ENCODE measurements at places on chromosomes 16 and 17. TPM values are rescaled to one million over a fixed set of nuclear protein-coding genes. Genes with fewer than 3 reads are reported as not detected.

Gene NPW
- total RNA-seq, result 8.4 TPM

Gene TP53TG3D
- not detected for total RNA-seq

Gene HBQ1
- not detected for total RNA-seq

Gene HNF1B
- total RNA-seq, result 1.6 TPM

GRCh38 chr17:43393944-43394482 is 4.8 kb upstream of the ARL4D start:
- peak; percentile 90 for DNase-seq

- DNase-seq, result peak; percentile 75
Measured at GRCh38 chr17:30104575-30105339, 11.9 kb upstream of the NSRP1 start.

DNA sequence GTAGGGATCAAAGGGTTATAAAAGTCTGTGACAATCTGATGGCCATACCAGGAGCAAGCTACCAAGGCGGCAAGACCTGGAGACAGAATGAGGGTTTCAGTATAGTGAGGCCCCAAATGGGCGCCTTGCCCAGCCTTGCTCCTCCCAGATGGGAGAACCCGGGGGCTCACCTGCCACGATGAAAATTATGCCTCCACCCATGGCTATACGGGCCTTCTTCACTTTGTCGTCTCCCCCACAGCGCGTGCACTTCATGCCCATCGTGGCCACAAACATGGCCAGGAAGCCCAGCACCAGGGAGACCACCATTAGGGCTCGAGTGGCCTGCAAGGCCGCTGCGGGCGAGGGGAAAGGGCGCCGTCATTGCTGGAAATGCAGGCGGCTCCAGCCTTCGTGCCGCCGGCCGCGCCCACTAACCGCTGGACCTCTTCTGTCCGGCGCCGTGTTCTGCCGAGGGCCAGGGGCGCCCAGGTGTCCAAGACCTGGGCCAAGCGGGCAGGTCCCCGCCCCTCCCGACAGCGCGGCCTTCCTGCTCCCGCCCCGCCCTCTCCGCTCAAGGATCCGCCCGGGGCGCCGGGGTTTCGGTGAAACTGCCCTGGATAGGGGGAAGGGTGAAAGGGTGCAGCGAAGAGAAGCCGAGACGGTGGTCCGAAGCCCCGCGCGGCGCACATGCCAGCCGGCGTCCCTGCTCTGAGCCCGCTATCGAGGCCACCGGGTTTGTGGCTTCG is 1.5 kb downstream of the CLDN7 start:
- DNase-seq, result peak; percentile 67

DNA sequence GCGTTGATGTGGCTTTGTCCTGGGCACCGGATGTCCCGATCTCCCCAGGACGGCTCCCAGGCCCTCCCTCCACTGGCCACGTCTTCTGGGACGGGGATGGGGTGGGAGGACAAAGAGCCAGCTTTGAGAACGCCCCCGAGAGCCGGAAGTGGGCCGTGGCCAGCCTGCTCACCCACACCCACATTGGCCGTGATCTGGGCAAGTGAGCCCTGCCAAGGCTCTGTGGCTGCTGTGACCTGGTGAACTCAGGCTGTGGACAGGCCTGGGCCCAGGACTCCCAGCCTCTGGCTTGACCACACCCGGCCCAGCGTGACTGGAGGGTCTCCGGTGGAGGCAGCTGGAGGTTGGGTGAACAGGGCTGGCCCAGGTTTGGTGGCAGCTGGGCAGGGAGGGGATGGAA is 3.3 kb downstream of the CDH15 start:
- no peak for DNase-seq

DNA sequence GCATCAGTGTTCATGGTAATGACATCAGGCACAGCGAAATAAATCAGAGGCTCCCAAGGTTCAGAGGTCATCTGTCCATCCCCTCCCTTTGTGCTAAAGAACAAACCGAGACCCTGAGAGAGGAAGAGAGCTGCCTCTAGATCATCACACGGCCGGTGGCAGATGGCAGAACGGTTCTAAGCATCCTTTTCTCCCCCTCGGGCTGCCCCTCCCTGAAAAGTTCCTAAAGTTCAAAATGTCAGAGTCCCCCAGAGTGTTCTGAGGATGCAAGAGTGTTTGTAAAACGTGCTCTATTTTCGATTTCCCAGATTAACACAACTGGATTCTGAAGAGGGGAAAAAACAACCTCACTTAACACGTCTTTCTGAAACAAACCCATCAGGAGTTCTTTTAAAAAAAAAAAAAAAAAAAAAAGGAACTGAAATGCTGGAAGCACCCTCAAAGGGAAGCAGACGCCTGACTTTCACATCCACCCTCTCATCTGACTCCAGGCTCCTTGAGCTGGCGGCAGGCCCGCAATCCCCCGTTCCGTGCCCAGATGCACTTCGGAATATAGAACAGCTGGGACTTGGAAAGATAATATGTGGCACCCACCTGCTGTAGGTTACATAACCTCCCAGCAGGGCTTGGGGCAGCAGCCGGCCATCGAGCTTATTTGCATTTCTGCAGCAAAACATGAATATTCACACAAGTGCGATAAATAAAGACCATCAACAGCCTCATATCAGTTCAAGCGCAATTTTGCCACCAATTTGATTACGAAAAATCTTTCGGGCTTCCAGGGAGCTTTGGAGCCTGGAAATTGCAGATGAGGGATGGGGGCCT is 115.5 kb upstream of the SMURF2 start:
- no peak for DNase-seq

GRCh38 chr16:77579351-77579891 is 142.9 kb upstream of the NUDT7 start:
- no peak for DNase-seq

DNA sequence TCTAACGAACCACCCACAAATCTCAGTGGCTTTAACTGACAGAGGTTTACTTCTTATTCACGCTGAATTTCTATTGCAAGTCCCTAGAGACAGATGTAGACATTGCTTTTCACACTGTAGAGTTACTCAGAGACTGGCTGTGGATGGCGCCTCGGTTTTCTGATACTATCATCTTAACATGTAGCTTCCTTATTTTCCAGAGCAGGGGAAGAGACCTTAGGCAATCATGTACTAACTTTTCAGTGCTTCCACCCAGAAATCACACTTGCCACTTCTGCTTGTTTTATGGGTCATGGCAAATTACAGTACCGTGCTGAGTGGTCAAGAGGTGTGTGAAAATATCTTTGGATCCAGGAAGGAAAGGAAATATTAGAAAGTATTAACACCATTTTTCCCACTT is 65.4 kb downstream of the MAF start:
- DNase-seq, result no peak

GRCh38 chr17:34723875-34724274 is 144.5 kb downstream of the TMEM132E start:
- no peak for DNase-seq

DNA sequence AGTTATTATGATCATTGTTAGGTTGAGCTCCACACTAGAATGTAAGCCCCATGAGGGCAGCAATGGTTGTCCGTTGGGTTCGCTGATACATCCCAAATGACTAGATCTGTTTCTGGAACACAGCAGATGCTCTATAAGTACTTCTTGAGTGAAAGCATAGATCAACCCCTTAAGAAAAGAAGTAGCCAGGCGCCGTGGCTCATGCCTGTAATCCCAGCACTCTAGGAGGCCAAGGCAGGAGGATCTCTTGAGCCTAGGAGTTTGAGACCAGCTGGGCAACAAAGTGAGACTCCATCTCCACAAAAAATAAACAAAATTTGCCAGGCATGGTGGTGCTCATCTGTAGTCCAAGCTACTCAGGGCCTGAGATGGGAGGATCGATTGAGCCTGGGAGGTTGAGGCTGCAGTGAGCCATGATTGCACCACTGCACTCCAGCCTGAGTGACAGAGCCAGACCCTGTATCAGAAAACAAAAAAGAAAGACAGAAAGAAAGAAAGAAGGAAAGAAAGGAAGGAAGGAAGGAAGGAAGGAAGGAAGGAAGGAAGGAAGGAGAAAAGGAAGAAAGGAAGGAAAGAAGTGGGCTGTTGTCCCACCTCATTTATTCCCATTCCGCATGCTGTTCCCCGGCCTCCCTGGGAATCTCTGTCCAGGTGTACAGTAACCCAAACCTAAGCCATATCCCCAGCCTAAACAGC is 54.4 kb upstream of the RPL38 start:
- DNase-seq, result peak; percentile 2

- DNase-seq, result no peak
Measured at GRCh38 chr17:37134050-37134449, 185.3 kb downstream of the AATF start.
